Activated naive CD4-positive, alpha-beta T cell treated with anti-CD3 and anti-CD28 coated beads, Interleukin-2, amount 50 U/mL, for 16 hours (primary cell): ENCODE measurements at places on chromosomes 12 and 14.

DNA sequence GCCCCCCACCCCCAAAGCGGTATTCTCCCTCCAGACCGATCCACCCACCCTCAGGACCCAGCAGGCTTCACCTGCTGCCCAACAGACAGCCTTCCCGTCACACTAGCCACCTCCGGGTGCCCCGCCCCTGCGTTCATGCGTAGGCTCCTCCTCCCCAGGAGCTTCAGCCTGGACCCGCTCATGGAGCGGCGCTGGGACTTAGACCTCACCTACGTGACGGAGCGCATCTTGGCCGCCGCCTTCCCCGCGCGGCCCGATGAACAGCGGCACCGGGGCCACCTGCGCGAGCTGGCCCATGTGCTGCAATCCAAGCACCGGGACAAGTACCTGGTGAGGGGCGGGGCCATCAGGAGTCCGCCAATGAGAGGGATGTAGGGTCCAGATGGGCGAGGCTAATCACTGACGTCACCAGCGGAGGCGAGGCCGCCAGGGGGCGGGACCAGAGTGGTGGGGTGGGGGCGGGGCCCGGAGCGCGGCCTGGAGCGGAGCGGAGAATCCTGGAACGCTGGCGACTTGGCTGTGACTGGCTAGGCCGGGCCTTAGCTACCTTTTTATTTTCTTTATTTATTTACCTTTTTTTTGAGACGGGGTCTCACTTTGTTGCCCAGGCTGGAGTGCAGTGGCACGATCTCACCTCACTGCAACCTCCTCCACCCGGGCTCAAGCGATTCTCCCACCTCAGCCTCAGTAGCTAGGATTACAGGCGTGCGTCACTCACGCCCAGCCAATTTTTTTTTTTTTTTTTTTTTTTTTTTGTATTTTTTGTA, 4.4 kb downstream of the TNS2 start:
- DNase-seq: peak; percentile 94

DNA sequence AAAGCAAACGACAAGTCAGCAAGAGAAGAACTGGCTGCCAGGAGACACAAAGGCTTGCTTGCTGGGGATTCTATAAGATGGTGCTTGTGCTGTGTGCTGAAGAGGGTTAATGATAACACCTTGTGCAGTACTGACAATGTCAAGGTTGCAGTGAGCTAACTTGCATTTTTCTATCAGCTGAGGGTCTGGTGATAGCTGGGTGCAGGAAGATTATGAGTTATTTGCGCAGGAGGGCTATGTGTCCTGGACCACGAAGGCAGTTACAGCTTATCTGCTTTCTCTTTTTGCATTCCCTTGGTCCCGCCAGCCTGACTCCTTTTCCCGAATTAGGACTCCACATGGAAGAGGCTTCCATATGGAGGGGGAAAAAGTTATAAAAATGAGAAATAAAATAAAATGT, 42.4 kb downstream of the R3HDM2 start:
- DNase-seq: no peak

GRCh38 chr12:40153432-40153831, 47.6 kb upstream of the SLC2A13 start:
- no peak for DNase-seq

- DNase-seq: no peak
Observed at GRCh38 chr12:123035841-123036240, 55.4 kb downstream of the ARL6IP4 start.

DNA sequence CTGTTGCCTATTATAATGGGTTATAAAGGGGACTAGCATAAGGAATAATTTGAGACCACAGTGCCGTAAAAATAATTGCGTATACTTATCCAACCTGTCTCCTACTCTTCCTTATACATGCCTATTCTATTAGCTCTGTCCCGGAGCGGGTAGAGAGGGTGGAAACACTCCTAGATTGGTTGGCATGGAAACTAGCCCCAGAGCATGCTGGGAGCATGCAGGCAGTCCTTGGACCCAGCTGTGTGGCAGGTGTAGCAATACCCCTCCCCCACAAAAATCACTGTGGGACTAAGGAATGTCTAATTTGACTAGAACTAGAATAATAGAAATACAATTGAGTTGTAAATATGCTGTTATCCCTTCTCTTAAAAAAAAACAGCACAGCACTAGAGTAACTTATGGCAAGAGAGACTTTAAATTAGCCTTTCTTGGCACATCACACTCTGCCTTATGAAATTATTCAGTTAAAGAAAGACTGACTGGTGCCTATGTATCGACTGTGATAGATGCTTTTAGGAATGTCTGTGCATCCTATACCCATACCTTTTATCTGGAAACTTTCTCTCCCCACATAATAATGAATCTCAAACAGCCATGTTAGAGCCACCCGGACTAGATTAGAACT, 244.0 kb upstream of the DAAM1 start:
- DNase-seq: no peak

GRCh38 chr14:40269436-40269835, 837.2 kb upstream of the FBXO33 start:
- DNase-seq: no peak

- DNase-seq: no peak
Observed at GRCh38 chr12:12929696-12930095, 22.3 kb downstream of the GPRC5D start.

GRCh38 chr14:31545328-31545727, 15.9 kb upstream of the NUBPL start:
- no peak for DNase-seq

DNA sequence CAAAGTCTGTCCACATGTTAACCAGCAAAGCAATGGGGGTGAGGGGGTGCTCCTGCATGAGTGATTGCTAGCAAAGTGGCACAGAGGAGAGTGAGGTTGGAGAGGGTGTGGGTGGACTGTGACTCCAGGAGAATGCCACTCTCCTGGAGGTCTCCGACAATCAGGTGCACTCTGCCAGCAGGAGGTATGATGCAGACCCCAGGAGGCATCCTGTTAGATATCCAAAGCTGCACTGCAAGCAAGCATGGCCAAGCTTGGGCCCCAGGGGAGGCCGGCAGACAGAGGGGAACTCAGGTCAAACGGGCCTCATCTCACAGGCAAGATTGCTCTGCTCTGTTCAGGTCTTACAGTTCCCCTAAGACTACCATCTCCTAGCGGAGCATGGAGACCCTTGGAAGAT, 73.5 kb upstream of the ALX1 start:
- no peak for DNase-seq

- DNase-seq: no peak
Observed at GRCh38 chr14:58634406-58635090, 3.2 kb upstream of the DACT1 start.

- no peak for DNase-seq
Observed at GRCh38 chr14:65069874-65070413, 32.4 kb downstream of the MAX start.

- DNase-seq: no peak
Observed at GRCh38 chr12:103827911-103828391, 13.1 kb downstream of the NT5DC3 start.
